Articular chondrocyte of knee joint (primary cell): ENCODE measurements at places on chromosomes 6 and 20. TPM values are rescaled to one million over a fixed set of nuclear protein-coding genes. Genes with fewer than 3 reads are reported as not detected.

The PAK5 gene
- total RNA-seq = not detected in 2 replicates

The C20orf144 gene
- 0.13 TPM in 1 of 2 replicates, not detected in the other for total RNA-seq

The LINC00237 gene
- total RNA-seq = not detected in 2 replicates

The AIF1 gene
- total RNA-seq = not detected in 2 replicates

The GPR6 gene
- not detected in 2 replicates for total RNA-seq

The OPRL1 gene
- total RNA-seq = 0.52 and 0.86 TPM in 2 replicates

The PPIL1 gene
- 18.9 and 21.2 TPM in 2 replicates for total RNA-seq

The SLC22A16 gene
- not detected in 2 replicates for total RNA-seq

The POU5F1 gene
- 0.65 and 0.97 TPM in 2 replicates for total RNA-seq
